Activated effector memory CD4-positive, alpha-beta T cell treated with Interleukin-2 at 50 U/mL for 16 hours (primary cell): ENCODE measurements at places on chromosomes 2 and 18.

DNA sequence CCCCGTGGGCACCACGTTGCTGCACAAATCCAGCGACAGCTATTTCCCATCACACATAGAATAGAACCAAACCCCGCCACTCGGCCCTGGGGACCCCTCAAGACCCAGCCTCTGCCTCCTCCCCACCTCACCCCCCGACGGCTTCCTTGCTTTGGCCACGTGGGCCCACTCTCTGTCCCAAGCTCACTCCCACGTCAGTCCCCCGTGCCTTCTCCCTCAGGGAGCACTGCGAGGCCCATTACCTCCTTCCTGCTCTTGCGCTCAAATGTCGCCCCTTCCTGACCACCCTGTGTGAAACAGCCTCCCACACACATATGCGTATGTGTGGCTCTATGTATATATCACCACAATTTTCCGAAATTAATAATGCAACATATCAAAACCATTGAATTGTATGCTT is 239.7 kb downstream of the SH3BP4 start:
- DNase-seq = no peak

- DNase-seq = no peak
Measured at GRCh38 chr2:241548451-241548835, 10.1 kb upstream of the BOK start.

DNA sequence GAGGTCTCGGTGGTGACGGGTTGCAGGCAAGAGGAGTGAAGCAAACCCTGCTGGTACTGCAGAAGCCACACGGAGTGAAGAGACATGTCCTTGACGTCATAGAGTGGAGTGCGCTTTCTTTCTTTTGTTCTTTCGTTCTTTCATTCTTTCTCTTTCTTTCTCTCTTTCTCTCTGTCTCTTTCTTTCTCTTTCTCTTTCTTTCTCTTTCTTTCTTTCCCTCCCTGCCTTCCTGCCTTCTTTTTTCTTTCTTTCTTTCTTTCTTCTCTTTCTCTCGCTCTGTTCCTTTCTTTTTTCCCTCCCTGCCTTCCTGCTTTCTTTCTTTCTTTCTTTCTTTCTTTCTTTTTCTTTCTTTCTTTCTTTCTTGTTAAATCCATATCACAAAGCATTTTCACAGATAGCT is 39.2 kb downstream of the LRRFIP1 start:
- no peak for DNase-seq

DNA sequence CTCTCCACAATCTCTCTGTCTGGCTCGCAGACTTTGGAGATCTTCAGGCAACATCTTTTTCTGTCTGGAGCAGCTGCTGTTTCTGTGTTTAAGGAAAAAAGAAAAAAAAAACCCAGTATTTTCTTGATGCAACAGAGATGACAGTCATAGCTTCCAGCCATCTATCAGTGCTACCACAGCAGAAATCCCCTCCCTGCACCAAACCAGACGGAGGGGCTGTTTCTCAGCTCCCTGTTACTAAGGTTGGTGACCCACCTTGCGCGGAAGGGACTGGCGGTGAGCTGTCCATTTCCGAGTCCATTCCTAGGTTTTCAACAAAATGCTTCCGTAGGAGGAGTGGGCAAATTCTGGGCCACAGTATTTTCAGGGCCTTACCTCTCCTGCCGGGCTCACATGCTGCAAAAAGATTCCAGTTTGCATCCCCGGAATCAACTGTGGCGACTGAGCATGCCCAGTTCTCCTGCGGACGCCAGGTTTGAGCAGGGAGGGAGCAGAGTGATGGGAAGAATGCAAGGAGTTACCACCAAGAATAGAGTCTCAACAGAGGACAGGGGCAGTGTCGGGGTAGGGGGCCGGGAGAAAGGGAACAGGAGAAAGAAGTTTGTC is 1.2 kb downstream of the SLC4A10 start:
- DNase-seq = no peak

DNA sequence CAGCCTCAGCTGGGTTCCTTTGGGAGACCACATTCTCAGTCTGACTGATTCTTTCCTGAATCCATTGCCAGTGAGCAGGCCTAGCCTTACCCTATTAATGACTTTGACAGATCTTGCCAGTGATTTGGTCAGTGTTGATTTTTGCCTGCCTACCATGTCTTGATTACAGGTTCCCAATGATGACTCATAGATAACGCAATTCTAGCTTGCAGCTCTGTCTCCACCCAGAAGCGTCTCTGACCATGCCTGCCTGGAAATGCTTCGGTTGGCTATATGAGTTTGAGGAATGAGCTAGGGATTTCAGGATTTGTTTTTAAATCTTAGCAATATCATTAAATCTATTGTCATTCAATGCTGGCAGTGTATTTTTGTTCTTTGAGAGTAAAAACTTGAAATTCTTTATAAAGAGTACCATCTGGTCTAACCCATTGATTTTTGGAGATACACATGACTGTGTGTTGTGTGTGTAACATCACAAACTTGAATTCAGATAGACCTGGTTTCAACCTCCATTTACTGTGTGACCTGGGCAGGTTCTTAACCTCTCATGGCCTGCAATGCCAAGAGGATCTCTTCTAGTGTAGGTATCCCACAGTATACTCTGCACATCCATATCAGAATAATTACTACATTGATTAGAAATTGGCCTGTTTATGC is 57.0 kb downstream of the CCDC150 start:
- DNase-seq = no peak

GRCh38 chr18:55497825-55498403 is 90.1 kb downstream of the TCF4 start:
- DNase-seq = no peak

GRCh38 chr2:165294912-165295311 is 55.7 kb downstream of the SCN2A start:
- DNase-seq = no peak

DNA sequence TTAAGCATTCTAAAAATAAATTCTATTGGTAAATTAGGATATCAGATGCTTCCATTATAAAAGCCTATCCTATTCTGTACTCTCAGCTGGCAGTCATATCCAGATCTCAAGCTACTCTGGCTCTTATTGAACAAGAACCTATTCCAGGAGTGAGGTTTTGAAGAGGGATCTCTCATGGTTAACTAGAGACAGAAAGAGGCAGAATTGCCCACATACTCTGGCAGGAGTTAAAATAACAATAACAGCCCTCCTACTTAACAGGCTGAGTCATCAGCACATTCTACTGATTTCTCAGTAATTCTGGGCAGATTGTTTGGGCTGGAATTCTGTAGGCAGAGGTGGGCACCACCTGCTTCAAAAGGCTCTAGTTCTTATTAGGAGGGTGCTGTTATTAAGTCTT is 142.0 kb upstream of the UNC80 start:
- DNase-seq = no peak

- DNase-seq = no peak
Measured at GRCh38 chr2:19120941-19121750, 237.3 kb downstream of the OSR1 start.

DNA sequence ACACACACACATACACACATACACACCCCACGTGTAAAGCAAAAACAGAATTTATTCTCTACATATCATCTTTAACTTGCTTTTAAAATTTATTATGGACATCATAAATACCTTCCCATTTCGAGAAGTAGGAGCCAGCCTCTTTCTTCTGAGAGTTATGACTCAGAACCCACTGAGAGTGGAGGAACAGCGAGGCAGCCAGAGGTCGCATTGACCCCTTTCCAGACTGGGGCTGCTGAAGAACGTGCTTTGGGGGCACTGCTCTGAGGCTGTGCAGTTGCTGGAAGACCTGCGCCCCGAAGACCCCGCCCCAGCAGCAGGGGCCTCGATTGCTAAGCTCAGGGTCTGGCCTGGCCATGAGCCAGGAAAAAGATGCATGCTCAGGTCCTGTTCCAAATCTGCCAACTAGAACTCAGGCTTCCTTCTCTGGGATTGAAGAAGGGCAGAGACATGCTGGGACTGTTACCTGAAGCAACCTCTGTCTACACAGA is 133.8 kb upstream of the TWIST2 start:
- DNase-seq = no peak

- no peak for DNase-seq
Measured at GRCh38 chr2:207356567-207356966, 173.2 kb upstream of the CREB1 start.

DNA sequence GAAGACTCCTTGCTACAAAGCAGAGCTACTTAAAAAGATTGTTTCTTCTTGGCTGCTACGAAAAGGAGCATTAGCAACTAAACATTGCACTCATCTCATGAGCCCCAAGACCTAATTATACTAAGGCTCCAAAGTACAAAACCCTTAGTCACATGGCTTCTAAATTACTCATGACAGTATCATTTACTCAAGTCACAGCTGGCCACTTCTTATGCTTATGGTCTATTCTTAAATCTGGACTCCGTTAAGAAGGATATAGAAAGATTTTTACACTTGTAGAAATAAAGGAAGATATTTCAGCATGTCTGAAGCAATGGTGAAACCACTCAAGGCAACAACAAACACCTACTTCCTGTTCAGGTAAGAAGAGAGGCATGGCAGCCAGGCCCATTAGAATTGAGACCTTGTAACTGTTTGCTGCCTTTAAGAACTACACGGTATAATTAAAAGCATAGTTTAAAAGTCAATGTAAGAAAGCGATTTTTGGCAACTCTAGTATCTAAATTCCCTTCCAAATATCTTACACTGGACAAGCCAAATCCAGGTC is 12.7 kb downstream of the ANKRD44 start:
- no peak for DNase-seq

GRCh38 chr2:239186516-239187357 is 214.1 kb downstream of the HDAC4 start:
- DNase-seq = no peak

DNA sequence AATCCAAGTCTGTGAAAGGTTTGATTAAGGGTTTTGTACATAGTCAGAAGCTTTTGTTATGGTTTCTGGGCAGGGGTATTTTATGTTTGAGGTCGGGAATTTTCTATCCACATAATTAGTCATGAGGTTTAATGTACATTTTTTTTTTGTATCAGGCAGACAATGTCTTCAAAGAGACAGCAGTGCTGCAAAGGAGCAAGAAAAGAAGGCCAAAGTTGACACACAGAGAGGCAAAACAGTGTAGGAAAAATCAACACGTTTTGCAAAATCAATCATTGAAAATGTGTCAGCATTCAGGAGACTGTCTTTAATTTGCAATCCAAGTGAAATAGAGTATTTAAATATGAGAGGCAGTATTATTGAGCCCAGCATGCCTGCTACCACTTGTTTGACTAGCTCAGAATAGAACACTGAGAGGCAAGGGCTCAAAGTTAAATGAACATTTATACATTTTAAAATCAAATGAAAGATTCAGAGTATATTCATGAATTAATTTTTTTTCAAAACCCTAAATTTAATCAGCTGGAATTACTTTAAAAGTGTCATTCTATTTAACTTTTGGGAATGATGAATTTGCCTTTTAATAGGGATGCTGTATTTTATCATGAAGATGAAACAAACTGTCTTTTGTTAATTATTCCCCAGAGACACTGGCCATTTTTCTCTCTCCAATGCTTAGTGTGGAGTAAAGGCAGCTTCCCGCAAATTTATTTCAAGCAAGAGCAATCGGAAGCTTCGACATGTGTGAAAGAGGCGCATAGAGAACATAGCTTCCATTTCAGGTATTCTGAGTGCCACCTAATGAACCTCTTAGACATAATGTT is 11.3 kb downstream of the VRK2 start:
- DNase-seq = no peak

- DNase-seq = no peak
Measured at GRCh38 chr2:120856421-120856862, 120.8 kb downstream of the GLI2 start.

DNA sequence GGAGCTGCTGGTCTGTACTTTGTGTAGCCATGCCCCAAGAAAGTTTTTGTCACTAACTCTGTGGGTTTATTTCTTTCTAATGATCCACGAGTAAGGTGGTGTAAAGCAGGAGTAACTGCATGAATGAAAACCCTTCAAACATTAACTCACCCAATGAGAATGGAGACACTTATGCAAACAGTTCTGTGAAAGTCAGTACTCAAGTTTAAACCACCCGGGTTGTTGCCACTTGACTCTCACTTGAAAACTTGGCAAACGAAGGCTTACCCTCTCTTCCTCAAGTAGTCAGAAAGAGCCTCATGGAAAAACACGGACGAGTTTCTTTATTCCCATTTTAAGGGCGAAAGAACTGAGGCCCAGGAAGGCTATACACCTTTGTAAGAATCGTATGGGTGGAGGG is 117.5 kb downstream of the MMADHC start:
- no peak for DNase-seq

DNA sequence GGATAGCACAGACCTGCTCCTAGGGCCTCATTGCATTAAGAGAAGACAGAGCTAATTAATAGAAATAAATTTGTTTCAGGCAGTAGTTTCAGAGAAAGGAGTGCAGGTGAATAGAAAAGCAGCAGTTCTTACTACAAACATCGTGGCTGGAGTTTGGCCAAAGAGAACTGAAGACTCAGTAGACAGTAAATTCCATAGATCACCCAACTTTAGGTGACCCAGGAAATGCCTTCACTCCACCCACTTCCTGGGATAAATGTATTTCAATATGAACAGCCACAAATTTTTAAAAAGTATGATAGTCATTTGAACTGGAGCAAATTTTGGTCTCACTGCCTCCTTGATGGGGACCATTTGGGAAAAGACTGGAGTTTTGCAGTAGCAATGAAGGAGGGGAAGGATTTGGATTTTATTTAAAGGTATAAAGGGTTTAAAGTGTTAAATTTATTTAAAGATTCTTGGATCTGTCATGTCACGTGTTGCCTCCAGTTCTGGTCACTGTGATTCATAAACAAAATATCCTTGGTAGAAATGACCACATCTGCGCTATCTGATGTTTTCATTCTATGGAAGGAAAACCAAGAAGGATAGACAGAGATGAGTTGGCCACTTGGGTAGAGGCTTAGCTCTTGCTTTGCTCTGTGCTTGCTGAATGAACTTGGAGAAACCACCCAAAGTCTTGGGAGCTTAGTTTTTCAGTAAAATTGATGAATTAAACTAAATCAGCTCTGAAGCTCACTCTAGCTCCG is 390.2 kb downstream of the THSD7B start:
- DNase-seq = no peak

GRCh38 chr2:30511122-30512083 is 64.4 kb downstream of the LCLAT1 start:
- no peak for DNase-seq

DNA sequence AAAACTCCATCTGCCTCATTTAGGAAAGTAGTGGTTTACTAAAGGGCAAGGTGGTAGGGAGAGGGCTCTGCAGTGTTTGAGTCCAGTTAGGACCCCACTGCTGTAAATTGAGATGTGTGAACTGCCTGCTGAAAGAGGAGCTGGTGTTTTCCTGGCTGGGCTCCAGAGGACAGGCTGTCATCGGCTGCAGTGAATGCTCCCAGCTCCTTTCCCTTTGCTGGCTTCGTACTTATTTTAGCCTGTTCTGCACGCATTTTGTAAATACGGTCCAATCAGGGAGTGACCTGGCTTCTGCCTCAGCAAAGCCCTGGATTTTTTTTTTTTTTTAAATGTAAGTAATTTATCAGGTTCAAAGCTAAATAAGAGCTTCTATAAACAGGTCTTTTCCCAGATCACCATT is 37.5 kb downstream of the SLC4A3 start:
- DNase-seq = no peak
